Common myeloid progenitor, CD34-positive (primary cell): ENCODE measurements at places on chromosomes 6 and 20.

GRCh38 chr20:59269411-59270025, 30.9 kb upstream of the EDN3 start:
- no peak overlapping the region for H3K4me3 ChIP-seq
- no peak for DNase-seq
- no peaks in the 10 kb centered on the region for H3K27me3 ChIP-seq

- H3K27me3 ChIP-seq = peaks cover 8% of the 10 kb centered on the region
- no peaks in the 10 kb centered on the region for H3K4me1 ChIP-seq
- no peaks in the 10 kb centered on the region for H3K36me3 ChIP-seq
- no peak overlapping the region for H3K4me3 ChIP-seq
- no peak overlapping the region for H3K27ac ChIP-seq
Measured at GRCh38 chr20:49381558-49382493, 100.6 kb downstream of the KCNB1 start.

GRCh38 chr6:152348116-152348515, 289.0 kb downstream of the SYNE1 start:
- no peak overlapping the region for H3K27ac ChIP-seq
- no peaks in the 10 kb centered on the region for H3K4me1 ChIP-seq
- no peak overlapping the region for H3K4me3 ChIP-seq
- no peaks in the 10 kb centered on the region for H3K36me3 ChIP-seq

- no peak overlapping the region for H3K4me3 ChIP-seq
- H3K27me3 ChIP-seq = no peaks in the 10 kb centered on the region
- no peaks in the 10 kb centered on the region for H3K36me3 ChIP-seq
- no peaks in the 10 kb centered on the region for H3K4me1 ChIP-seq
- no peak for DNase-seq
- H3K27ac ChIP-seq = no peak overlapping the region
Measured at GRCh38 chr6:44715188-44715587, 327.7 kb downstream of the CDC5L start.

DNA sequence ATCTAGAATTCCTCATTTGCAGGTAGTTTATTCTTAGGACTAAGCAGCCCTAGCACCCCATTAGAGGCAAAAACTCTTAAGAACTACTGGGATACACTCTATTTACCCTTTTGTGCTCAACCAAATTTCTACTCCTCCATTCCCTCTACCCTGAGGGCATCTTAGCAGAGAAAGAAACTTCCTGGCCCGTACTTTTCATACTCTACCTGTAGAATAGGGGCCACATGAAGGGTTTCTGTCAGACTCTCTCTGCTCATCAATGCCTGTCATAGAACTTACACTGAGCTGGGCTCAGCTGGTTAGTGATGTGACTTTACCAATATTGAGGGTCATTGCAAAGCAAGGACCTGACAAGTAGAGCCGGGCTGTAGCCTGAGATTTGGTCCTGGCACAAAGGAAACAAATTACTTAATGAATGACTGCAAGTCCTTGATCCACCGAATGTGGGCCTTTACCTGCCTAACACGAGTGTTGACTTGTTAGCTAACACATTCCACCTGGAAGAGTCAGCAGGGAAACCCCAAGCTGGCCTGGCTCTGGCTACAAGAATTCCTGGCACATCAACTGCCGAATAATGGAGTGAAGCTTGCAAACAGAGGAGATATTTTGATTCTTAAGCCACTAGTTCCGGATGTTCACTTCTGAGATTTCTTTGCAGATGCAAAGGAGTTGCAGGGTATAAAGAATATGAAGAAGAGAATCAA, 280.5 kb upstream of the JAG1 start:
- no peaks in the 10 kb centered on the region for H3K36me3 ChIP-seq
- no peaks in the 10 kb centered on the region for H3K4me1 ChIP-seq
- H3K27ac ChIP-seq = no peak overlapping the region
- DNase-seq = no peak

GRCh38 chr6:14399635-14400034, 282.1 kb downstream of the CD83 start:
- no peaks in the 10 kb centered on the region for H3K27me3 ChIP-seq
- peaks cover 7% of the 10 kb centered on the region for H3K4me1 ChIP-seq
- DNase-seq = no peak
